AG10803 (cell line): ENCODE measurements at places on chromosomes 12 and 14.

GRCh38 chr12:78156751-78157150 lies 326.1 kb downstream of the NAV3 start:
- DNase-seq: no peak

- DNase-seq: no peak
Measured at GRCh38 chr14:31957565-31957964, 119.5 kb upstream of the ARHGAP5 start.

DNA sequence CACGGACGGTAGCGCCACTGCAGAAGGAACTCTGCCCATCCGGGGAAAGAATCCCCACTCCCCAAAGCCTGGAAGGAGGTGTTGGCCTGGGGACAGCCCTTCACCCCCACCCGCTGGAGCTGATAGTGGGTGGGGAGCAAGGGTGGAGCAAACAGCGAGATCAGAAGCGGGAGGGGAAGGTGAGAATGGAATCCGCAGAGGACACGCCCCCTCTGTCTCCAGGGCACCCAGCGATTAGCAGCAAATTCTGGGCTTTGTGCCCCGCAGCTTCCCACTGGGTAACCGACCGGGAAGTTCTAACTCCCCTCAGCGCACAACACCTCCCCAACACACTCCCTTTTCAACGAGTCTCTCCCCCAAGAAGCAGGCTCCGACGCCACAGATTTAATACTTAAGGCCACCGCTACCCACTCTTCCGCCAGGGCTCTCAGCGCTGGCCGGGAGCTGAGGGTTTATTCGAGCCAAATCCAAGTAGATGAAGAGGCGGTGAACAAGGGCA lies 1.4 kb downstream of the SLC25A29 start:
- no peak for DNase-seq

GRCh38 chr12:19025582-19025981 lies 104.0 kb upstream of the PLEKHA5 start:
- DNase-seq: no peak

DNA sequence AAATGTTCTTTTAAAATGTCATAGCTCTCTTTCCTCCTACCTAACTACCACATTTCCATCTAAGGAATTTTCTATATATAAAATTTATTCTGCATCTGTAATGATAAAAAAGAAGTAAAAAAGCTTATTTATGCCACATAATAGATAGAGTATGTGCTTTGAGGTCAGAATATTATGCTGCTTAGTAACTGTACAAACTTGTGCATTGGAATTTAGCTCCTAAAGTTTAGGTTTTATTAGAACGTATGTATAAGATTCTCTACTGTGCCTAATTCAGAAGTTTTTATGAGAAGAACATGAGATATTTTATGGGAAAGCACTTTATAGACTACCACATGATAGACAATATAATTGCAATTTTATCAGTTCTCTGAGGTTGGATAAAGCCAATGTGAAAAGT lies 384.6 kb downstream of the SLC16A7 start:
- DNase-seq: peak; percentile 7

DNA sequence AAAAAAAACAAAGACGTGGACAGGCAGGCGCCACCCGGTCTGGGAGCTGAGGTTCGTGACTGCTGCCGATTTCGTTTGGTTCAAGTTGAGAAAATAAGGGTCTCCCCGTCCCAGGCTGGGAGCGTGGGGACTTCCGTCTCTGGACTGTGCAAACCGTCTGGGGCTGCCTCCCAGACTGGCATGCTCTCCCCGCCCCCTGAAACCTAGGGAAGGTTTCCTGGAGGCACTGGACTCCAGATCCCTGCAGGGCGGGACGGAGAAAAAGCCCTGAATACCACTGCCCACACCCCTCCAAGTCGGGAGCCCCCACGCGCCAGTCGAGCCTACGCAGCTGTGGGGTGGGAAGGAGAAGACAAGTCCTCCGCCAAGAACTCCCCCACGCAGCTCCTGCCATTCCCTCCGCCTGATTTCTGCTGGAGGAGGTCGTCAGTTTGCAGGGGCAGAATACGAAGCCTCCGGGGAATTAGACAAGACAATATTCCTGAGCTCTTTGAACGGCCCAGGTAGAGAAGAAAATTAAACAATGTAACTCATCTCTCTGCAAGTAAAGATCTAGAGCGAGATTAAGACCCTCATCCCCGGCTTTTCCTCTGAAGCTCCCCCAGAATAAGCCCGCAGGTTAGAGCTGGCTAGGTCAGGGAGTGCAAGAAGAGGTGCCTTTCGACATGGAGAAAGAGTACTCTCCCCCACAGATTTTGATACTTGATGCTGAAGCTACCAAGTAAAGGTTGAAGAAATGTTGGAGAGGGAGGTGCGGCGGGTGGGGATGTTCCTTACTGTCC lies 10.4 kb upstream of the HOXC13 start:
- no peak for DNase-seq

DNA sequence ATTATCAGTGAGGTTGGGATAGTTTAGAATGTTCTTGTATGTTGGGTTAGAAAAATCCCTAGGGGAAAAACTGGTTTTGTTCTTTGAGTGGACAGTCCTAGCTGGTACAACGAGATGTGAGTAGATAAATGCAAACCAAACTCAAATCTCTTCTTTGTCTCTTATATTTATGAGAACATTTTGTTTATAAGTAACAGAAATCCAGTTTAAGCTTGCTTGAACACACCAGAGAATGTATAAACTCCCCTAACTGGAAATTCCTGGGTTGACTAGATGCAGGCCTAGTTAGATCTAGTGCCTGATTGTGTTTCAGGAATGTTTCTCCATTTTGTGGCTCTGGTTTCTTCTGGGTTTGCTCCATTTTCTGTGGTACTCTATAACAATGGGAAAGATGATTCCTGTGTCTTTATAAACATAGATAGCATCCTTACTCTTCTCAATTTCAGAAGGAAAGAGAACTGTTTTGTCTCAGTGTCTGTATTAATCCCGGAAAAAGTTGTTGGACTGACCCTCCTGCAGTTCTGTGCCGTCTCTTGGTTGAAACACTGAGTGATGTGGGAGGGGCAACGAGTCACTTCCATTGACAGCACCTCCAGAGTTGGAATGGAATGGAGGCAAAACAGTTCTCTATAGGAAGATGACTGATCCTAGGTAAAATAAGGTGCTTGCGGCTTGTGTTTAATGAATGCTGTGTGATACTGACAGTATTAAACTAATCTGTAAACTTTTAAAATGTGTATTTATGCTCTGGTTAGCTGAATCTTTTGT lies 244.8 kb downstream of the TMTC2 start:
- no peak for DNase-seq

DNA sequence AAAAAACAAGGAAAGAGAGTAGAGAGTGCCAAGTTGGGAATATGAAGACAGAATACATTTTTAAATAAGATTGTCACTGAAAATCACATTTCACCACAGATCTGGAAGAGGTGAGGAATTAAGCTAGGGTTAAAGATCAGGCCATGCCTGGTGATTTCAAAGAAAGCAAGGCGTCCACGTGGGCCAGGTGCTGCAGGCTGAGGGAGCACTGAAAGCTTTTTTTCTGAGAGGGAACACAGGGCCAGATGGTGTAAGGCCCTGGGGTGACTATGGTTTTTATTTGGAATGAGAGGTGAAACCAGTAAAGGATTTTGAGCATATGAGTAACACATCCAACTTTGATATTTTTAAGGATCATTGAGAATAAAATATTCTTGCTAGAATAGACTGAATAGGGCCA lies 20.9 kb downstream of the SYT1 start:
- no peak for DNase-seq

DNA sequence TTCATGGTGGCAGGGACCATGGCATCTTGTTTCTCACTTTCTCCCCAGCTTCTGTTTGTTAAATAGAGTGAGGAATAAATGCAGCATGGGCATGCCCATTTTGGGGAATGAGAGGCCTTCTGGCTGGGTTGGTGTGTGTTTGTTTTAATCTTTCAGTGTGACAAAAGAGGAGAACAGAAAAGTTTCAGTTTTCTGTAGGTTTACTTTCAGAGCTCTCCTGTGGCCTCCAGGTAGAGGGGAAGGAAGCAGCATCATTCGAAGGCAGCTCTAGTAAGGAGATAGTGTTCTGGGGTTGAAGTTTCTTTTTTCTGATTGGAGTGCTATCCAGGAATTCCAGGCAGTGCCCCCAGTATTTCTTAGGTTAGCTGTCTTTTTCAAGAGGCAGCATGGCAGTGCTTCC lies 15.3 kb downstream of the MSRB3 start:
- no peak for DNase-seq

GRCh38 chr12:67764946-67765619 lies 116.5 kb downstream of the DYRK2 start:
- DNase-seq: no peak

DNA sequence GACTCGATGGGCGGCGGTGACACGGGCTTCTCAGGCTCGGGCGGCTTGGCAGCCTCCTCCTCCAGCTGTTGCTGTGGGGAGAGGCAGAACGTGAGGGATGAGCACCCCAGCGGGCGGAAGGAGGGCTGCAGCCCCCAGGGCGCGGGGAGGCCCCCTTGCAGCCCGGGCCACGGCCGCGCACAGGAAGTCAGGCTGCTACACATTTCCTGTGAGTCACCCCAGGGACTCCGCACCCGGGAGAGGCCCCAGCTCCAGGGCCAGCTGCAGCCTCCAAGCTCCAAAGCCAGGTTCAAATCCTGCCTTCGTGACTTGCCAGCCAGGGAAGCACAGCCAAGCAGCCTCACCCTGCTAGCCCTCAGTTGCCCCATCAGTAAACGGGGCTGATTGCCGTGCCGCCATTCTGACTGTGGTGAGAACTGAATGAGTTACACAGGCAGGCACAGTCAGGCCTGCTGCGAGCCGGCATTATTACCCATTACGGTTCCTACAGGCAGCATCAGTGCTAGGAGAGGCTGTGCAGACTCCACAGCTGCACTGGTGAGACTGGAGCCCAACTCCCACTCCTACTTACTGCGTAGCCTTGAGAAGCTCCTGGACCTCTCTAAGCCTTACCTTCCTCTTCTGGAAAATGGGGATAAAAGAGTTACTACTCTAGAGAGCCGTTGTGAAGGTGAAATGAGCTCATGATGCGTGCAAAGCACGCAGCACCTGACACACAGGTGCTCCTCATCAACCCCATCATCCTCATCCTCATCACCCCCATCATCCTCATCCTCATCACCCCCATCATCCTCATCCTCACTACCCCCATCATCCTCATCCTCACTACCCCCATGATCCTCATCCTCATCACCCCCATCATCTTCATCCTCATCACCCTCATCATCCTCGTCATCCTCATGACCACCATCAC lies 100.9 kb downstream of the NCOR2 start:
- DNase-seq: no peak

DNA sequence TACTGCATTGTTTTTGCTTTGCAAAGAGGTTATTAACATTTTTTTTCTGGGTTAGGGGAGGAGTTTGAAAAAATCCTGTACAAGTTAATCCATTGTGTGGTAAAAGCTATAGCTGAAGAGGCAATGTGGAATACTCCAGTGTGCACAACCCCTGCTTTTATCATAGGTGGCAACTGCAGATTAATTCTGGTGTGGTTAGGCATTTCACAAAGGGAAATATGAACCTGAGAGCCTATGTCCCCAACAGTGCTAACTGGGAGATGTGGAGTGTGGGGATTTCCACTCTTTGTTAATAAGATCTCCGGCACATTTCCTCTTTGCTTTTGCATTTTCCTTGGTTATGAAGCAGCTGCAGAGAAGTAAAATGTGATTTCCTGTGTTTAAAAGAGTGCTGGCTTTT lies 33.6 kb downstream of the PRORP start:
- peak; percentile 15 for DNase-seq
